ENCODE measurements at places on chromosomes 16 and 17.

- DNase-seq, result no peak
Measured at GRCh38 chr17:78075545-78075944, 53.0 kb downstream of the TMC6 start.

DNA sequence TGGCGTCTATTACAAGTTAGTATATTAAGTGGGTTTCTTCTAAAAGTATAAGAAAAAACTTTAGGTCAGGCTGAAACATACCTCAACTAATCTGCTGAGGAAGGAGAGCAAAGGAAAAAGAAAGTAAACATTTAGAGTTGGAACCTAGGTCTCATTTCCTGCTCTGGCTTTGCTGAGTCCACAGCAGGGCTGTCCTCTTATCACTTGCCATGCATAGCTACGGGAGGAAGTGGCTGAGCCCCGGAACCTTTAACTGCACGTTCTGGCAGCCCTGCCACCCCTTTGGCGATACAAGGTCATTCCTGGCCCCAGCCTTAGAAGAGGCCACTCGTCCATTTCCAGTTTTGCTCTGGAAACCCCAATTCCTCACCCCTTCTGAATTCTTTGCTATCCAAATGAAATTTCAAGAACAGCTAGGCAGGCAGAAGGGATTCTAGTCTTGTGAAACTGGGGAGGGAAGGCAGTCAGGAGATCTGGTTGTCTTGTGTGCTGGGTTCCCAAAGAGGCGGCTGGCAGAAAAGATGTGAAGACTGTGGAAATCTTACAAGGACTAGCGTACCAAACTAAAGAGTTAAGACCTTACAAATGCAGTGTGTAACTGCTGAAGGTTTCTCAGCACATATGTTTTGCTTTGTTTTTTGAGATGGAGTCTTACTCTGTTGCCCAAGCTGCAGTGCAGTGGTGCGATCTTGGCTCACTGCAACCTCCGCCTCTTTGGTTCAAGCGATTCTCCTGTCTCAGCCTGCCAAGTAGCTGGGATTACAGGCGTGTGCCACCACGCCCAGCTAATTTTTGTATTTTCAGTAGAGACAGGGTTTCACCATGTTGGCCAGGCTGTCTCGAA lies 19.1 kb downstream of the WIPI1 start:
- peak; percentile 74 for DNase-seq

- DNase-seq, result no peak
Measured at GRCh38 chr16:86800894-86801293, 222.5 kb downstream of the FOXL1 start.

DNA sequence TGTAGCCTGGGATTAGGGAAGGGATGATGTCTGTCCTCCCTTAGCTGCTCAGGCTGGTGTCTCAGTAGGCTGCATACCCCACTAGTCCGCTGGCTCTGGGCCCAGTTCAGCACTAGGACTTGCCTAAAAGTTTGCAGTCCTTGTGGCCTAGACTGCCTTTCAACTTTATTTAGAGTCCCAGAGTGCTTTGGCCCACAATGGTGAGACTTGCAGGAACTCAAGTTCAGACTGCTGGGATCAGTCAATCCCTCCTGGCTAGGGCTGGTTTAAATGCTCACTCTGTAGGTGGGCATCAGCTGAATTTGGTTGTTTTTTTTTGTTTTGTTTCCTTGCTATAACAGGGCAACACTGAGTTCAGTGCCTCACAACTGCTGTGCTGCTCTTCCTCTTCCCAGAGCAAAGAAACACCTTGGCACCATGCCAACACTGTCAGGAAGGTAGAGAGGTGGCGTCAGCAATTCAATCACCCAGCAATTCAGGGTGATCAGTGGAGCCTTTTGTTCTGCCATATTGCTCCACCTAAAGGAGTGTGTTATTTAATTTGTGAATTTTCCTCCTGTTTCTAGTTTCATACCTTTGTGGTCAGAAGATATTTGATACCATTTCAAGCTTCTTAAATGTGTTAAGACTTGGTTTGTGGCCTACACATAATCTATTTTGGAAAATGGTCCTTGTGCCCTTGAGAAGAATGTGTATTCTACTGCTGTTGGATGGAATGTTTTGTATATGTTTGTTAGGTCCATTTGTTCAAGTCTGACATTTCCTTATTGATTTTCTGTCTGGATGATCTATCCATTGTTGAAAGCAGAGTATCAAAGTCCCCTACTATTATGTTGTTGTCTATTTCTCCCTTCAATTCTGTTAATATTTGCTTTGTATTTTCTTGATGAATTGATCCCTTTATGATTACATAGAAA lies 284.0 kb upstream of the PMFBP1 start:
- peak; percentile 71 for DNase-seq

DNA sequence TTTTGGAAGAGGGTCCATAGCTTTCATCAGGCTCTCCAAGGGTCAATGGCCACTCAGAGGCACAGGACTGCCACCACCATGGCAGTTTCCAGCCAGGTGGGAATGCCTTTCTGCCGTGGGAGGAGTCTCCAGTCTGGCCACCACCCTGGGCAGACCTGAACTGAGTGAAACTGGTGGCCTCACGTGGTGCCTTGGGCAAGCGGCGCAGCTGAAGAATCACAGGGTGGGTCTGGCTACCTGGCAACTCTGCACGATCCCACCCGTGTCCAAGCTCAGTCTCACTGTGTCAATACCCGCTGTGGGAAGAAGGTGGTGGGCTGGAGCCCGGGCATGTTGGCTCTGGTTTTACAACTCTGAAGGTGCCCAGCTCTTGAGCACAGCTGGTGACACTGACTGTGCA lies 31.8 kb downstream of the VAC14 start:
- DNase-seq, result no peak

DNA sequence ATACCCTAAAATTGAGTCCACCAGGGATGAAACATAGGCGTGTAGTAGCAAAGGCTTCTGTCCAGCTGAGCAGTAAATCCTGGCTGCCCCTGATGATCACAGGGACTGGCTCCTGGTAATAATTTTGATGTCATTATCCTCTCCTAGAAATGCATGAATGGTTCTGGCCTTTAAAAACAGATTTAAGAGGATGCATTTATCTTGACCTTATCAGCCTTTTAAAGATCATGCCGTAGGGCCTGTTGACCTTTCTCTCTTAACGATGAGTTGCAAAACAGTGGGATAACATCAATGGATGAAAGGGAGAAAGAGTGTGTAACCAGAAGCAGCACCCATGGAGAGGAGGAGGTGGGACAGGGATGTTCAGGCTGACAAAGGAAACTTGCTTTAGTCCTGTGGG lies 128.5 kb downstream of the CA10 start:
- no peak for DNase-seq

- DNase-seq, result no peak
Measured at GRCh38 chr17:50205111-50205962, 3.9 kb upstream of the COL1A1 start.

DNA sequence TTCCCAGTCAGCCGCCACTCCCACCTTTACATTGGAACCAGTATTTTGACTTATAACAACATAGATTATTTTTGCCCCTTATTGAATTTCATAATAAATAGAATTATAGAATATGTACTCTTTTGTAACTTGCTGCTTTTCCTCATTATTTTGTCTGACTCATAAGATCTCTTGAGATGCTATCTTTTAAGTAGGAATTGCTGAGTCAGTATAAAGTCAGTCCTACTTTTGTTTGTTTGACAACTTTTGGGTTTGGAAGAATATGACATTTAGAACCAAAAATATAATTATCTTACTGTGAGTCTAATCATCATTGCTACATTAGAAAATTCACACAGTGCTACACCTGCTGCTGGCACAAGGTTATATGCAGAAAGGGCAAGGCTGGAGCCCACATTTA lies 69.7 kb downstream of the STXBP4 start:
- no peak for DNase-seq

DNA sequence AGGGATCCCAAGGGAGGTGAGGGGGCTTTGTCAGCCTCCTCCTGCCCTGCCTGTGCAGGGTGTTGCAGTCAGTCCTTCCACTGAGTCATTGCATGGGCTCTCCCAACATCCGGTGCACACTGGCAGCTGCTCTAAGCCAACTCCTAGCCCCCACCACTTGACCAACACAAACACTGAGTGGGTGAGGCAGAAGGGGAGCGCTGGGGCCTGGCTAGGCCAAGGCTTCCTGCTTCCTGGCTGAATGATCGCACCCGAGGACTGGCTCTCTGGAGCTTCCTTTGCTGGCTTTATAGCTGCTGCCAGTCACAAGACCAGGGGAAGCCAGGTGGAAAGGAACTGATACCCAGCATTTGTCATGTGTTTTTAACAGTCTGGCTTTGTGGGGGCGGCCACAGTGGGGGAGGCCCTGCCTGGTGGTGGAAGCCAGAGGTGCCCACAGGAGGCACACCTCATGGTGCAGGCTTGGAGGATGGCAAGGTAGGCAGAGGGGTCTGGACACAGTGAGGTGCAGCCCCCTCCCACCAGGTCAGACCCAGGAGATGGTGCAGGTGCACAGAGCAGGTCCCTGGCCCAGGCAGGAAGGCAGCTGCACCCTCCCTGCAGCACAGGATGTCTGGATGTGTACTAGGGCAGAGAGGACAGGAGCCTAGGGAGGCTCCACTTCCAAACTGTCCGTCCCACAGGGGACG lies 6.8 kb downstream of the MPG start:
- peak; percentile 97 for DNase-seq

DNA sequence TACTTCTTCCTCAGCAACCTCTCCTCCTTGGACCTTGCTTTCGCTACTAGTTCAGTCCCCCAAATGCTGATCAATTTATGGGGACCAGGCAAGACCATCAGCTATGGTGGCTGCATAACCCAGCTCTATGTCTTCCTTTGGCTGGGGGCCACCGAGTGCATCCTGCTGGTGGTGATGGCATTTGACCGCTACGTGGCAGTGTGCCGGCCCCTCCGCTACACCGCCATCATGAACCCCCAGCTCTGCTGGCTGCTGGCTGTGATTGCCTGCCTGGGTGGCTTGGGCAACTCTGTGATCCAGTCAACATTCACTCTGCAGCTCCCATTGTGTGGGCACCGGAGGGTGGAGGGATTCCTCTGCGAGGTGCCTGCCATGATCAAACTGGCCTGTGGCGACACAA lies 429 bp downstream of the OR2C1 start:
- peak; percentile 20 for DNase-seq

DNA sequence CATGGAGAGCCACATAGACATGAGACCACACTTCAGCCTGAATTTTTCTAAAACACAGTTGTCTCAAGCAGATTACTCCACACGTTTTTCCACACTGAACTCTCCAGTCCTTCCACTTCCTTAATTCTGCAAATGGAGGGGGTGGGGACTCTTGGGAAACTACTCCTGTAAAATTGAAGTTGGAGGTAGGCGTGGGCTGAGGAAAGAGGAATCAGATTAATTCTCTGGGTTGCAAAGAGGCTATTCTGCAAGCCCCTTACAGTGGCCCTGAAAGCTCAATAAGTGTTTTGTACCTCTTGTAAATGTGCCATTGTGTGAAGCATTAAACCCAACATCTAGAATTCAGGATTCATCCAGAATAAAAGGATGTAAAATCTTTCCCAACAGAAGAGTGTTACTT lies 9.6 kb downstream of the MARVELD3 start:
- DNase-seq, result no peak

GRCh38 chr17:14525551-14526455 lies 224.9 kb downstream of the HS3ST3B1 start:
- no peak for DNase-seq

DNA sequence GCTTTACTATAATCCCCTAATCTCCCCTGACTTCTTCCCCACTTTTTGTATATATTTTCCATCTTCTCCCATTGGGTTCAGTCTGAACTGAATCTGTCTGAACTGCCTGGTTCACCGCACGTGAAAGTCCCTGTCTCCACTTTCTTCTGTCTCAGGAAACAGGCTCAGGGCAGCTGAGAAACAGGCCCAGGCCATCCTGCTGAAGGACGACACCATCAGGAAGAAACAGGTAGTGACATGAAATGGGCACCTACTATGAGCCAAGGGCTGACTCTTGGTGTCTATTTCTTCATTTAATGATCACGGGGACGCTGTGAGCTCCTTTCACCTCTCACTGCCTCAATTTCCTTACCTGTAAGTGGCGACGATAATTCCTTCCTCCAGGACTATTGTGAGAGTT lies 90.5 kb upstream of the HSBP1 start:
- DNase-seq, result peak; percentile 15

- DNase-seq, result peak; percentile 66
Measured at GRCh38 chr16:54286090-54286365, 559 bp downstream of the IRX3 start.

DNA sequence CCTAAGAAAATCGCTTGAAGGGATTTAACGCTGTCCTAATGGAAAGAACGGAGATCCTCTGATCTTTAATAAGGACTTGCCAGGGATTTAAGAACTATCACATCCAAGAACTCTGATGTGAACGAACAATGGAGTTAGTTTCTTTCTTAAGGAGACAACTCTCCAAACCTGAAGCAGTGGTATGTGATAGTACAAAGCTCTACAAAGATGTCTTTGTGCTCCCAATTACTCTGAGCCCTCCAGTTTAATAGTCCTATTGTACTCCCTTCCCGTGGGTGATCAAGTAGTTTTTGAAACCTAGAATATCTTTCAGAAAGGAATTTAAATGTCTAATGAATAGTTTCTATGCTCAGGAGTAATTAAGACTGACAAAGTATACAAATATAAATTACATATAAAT lies 123.8 kb downstream of the FTO start:
- no peak for DNase-seq

GRCh38 chr17:39045948-39046679 lies 78.9 kb upstream of the FBXO47 start:
- no peak for DNase-seq

GRCh38 chr17:74922694-74923537 lies at the start of gene USH1G:
TSS of gene USH1G (minus strand) at chr17:74923255. CDS start at chr17:74923073, 182 bp downstream.
- no peak for DNase-seq

GRCh38 chr17:4560421-4560820 lies at the start of gene GGT6:
TSS of gene GGT6 (minus strand) at chr17:4560577. CDS start at chr17:4560521, 56 bp downstream.
- no peak for DNase-seq

GRCh38 chr16:76226481-76226880 lies 50.7 kb upstream of the CNTNAP4 start:
- DNase-seq, result no peak

DNA sequence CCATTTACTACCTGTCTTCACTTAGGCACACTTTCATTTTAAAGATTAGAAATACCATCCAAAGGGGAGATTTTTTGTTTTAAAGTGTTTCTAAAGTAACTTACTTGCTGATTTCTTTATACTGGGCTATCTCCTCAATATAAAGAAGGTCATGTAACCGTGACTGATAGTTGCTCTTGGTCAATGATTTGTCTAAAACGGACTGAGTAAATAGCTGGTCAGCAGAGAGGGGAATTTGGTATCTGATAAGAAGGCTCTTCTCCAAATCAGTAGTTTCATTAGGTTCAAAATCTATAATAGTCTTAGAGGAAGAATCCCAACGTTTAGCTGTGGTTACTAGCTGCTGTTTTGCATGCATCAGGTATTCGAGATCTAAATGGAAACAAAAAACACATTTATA lies 66.4 kb downstream of the HELZ start:
- no peak for DNase-seq

DNA sequence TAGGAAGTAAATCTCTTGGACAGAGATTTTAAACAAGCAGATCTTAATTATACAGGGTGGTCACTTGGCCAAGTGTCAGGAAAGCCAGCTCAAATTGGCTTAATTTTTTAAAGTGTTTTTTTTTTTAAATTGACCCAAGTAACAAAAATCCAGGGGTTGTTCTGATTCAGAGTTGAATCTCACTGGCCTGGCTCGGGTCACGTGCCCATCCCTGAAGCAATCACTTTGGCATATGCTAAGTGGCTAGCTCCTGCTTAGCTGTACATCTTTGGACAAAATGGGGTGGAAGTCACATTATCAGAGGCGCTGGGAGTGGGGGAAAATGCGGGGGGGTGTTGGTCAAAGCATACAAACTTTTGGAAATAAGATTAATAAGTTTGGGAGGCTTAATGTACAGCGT lies 23.6 kb downstream of the CLEC19A start:
- no peak for DNase-seq

Data from DMS53 (cell line).